A549 treated with CORT108297 at 1 μM for 4 hours (cell line): ENCODE measurements at places on chromosomes 6 and 20. TPM values are rescaled to one million over a fixed set of nuclear protein-coding genes. Genes with fewer than 3 reads are reported as not detected.

The PSMG4 gene
- total RNA-seq: 17.2 to 31.2 TPM (median 28.7 TPM) in 5 replicates

The CST4 gene
- not detected in 5 replicates for total RNA-seq

The ESR1 gene
- 0.01 to 0.03 TPM (median 0.01 TPM) in 3 of 5 replicates, not detected in the others for total RNA-seq

The THBD gene
- total RNA-seq: 32.0 to 54.4 TPM (median 42.2 TPM) in 5 replicates

The ADGRB3 gene
- total RNA-seq: not detected in 5 replicates

The PSMB9 gene
- 15.7 to 25.5 TPM (median 18.9 TPM) in 5 replicates for total RNA-seq

The SLC32A1 gene
- total RNA-seq: not detected in 5 replicates

The FOXS1 gene
- total RNA-seq: 0.20 to 1.3 TPM (median 0.64 TPM) in 5 replicates

The COL9A1 gene
- 0.03 to 0.05 TPM in 2 of 5 replicates, not detected in the others for total RNA-seq

The LCA5 gene
- total RNA-seq: 0.49 to 1.1 TPM (median 0.95 TPM) in 5 replicates

The GATA5 gene
- total RNA-seq: 0.53 to 0.92 TPM (median 0.81 TPM) in 5 replicates

The DOK5 gene
- total RNA-seq: 0.05 to 0.15 TPM (median 0.09 TPM) in 3 of 5 replicates, not detected in the others

The SAMD10 gene
- total RNA-seq: 0.05 TPM in 1 of 5 replicates, not detected in the others
